Ureter (tissue), 1 donor: ENCODE measurements at places on chromosomes 7 and 10. TPM values are rescaled to one million over a fixed set of nuclear protein-coding genes. Genes with fewer than 3 reads are reported as not detected.

The SLC26A3 gene
- 0.31 TPM for total RNA-seq

The INSYN2A gene
- 0.31 TPM for total RNA-seq

The NPC1L1 gene
- 0.10 TPM for total RNA-seq

The GTF2IRD2 gene
- 45.5 TPM for total RNA-seq

The IDI2 gene
- total RNA-seq: not detected

The ZNF239 gene
- 14.6 TPM for total RNA-seq

The PLAC9 gene
- 44.2 TPM for total RNA-seq

The PAPSS2 gene
- total RNA-seq: 11.7 TPM

The CASD1 gene
- total RNA-seq: 27.3 TPM

The SGCE gene
- total RNA-seq: 35.9 TPM

The MYO1G gene
- 6.0 TPM for total RNA-seq

The PGAM2 gene
- 0.62 TPM for total RNA-seq

The ADAM22 gene
- 26.4 TPM for total RNA-seq

The EPO gene
- total RNA-seq: 0.68 TPM

The LEP gene
- 0.89 TPM for total RNA-seq

DNA sequence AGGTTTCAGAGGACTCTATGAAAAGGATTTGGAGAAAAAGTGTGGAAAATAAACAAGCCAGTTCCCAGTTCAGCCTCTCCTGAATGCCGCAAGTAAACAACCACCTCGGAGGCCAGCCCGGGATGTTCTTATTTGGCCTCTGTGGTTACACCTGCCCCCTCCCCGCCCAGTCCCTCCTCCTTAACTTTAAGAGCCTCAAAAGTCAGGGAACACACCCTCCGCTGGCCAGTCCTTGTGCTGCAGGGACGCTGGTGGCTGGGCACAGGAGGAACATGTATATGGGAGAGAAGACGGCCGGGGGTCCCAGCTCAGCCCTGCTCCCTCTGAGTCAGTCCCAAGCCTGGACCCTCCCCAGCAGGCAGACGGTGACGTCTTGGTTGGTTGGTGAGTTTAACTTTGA, 6.1 kb downstream of the CHST3 start:
- DNase-seq: no peak

GRCh38 chr7:20828947-20829346, 42.3 kb upstream of the SP8 start:
- DNase-seq: no peak

- DNase-seq: no peak
Measured at GRCh38 chr10:30645340-30645827, 15.8 kb upstream of the LYZL2 start.

DNA sequence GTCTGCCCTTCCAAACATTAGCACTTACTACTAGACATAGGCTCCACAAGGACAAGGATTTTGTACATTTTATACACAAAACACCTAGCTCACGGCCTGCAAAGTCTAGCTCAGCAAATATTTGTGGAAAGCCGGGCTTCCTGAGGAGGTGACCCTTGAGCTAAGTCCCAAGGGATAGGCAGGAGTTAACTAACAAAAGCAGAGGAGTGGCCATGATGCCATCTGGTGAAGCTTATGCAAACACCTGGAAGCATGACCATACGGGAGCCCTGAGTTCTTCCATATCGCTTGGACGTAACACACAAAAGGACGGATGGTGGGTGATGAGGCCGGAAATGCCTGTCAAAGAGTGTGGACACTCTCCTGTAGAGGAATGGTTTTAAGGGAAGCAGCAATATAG, 25.9 kb upstream of the YAE1 start:
- DNase-seq: no peak

DNA sequence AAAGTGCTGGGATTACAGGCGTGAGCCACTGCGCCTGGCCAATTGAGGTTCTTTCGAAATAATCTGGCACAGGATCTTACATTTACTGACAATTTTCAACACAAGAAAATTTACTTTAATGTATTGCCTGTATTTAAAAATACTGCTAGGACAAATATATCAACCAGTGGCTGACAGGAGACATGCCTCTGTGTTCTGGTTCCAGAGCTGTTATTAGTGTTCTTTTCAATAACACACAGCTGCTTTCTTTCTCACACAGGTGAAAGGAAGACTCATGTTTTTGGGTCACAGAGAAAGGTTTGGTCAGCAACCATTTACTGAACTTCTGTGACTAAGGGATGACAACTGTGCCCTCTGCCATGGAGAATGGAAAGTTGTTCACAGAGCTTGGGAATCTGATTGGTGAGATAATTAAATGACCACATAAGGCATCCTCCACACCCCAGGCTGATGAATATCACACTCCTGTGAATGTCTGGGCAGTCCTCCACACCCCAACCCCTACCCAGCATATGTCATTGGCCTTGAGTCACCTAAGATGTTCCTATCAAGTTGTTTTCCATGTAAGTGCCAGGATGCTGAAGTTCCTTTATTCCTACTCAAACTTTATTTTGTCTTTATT, 180.1 kb downstream of the RAPGEF5 start:
- no peak for DNase-seq

DNA sequence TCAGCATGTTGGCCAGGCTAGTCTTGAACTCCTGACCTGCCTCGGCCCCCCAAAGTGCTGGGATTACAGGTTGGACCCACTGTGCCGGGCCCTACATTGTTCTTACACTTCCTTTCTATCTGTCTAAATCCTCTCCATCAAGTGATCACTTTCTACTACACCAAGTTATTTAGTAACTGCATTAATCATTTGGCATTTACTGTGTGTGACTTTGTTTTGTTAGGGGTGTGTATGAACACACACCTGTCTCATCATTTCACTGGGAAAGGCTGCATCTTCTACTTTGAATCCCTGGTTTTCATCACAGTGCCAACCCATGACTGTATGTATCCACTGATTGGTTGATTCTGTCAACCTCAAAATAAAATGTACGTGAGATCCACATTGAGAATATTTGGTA, 23.0 kb upstream of the CCDC71L start:
- no peak for DNase-seq

- no peak for DNase-seq
Measured at GRCh38 chr7:123425246-123425645, 109.1 kb downstream of the IQUB start.

DNA sequence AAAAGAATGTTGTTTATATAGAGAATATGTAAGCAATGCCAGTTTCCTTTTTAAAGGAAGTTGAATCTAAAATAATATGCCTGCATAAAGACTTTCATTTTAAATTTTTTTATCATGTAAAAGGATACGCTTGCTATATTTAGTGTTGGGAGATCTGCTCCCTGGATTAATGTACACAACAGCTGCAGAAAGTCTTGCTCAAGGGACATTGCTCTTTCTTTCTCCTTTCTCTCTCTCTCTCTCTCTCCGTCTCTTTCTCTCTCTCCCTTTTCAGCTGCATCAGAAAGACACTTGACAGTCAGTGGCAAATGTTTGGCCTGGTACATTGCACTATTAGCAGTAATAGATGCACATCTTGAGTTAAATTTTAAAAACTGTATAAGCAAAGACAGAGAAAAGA, 739 bp downstream of the MYPN start:
- DNase-seq: no peak

DNA sequence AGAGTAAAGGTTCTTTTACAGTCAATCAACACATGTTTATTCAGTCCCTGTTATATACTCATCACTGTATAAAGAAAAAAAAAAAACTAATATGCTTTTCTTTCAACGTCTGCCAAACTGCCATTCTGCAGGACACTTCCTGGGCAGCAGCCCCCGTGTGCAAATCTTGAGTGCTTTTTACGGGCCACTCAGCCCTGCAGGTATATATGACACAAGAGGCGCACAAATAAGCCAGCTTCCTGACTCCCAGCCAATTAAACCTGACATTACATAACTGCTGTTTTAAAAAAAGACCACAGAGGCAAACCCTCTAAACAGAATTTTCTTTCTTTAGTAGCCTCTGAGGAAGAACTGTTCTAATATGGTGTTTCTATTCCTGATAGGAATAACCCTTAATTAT, 263.0 kb upstream of the NEBL start:
- no peak for DNase-seq

GRCh38 chr7:134619627-134620331, 26.9 kb upstream of the BPGM start:
- no peak for DNase-seq

DNA sequence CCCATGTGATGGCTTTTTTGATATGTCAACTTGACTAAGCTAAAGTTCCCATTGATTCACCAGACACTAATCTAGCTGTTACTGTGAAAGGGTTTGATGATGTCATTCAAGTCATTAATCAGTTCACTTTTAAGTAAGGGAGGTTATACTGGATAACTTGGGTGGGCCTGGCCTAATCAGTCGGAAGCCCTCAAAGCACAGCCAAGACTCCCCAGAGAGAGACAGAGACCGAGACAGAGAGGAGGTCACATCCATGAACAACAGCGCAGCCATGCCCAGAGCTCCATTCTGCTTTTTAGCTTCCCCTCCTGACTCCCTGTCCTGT, 103.4 kb downstream of the TRIL start:
- DNase-seq: no peak

DNA sequence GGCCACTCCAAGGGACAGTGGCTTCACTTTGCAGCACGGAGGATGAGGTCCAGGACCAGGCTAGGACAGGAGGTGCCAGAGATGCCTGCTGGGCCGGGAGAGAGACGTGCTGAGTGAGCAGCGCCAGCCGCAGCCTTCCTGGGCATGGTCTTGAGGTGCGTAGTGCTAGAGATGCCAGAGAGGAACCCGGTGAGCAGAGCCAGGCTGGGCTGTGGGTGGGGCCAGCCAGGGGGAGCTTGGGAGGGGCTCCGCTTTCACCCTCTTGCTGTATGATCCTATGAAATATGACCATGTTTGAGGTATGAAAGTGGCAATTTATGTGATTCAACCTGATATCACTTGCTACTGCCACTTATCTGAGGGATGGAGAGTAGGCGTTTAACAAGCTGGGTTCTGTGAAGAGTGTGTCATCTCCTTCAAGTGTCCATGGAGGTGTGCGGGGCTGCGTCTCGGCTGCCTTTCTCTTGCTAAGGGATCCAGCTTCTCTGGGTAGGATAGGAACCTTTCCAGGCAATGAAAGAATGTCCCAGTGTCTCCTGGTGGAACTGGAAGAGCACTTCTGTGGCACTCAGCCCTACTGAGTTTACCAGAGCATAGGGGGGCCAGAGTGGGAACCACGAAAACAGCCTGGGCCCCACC, 518.4 kb upstream of the FOXK1 start:
- DNase-seq: no peak

DNA sequence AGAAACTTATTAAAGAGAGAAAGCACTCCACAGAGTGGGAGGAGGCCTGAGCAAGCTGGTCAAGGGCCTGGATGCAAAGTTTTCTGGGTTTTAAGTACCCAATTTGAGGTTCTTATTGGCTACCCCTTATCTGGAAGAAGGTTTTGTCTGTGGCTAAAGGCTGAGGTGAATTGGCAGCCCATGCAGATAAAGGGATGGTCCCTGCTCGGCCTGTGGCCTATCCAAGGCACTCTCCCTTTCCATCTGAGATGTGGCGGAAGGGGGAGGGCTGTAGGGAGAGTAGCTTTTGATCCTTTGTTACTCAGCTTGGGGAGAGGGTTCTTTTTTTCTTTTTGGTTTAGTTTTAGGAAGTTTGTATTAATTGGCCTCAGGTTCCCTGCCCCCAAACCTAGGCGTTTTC, 465.1 kb downstream of the ATRNL1 start:
- DNase-seq: no peak

- no peak for DNase-seq
Measured at GRCh38 chr10:29790207-29790606, 155.4 kb upstream of the SVIL start.

DNA sequence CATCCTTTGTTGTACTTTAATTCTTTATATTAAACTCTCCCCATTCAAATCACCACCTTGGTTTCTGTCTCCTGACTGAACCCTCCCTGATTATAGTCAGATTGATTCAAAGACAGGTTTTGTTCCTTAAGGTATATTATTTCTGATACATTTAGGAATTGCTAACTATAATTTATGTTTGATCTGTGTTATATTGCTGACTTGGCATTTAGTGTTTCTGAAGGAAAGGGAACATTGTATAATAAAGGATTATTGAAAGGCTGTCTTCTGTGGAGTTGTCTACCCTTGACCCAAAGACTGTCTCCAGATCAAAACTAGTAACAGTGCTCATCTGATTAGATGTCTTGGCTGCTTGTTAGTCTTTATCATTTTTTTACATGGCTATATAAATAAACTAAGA, 10.3 kb downstream of the CDK1 start:
- no peak for DNase-seq

GRCh38 chr7:94664023-94664422, 8.1 kb upstream of the SGCE start:
- no peak for DNase-seq

DNA sequence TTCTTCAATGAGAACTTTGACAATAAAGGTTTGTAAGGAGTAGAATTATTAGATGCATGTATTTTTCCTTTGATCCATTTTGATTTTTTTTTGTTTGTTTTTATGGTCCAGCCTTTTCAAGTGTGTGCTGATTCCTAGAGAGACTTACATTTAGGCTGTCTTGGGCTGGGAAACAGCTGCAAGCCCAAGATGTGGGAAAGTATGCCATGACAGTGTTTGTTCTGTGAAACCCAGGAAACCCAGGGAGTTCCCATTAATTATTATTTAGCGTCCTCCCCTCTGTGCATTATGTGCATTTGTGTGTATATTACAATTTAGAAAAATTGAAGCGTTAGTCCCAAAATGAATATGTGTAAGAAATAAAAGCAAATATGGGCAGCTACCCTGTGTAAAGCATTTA, 216.7 kb downstream of the ABCA13 start:
- no peak for DNase-seq

- DNase-seq: no peak
Measured at GRCh38 chr10:88256013-88256680, 327.0 kb downstream of the RNLS start.

DNA sequence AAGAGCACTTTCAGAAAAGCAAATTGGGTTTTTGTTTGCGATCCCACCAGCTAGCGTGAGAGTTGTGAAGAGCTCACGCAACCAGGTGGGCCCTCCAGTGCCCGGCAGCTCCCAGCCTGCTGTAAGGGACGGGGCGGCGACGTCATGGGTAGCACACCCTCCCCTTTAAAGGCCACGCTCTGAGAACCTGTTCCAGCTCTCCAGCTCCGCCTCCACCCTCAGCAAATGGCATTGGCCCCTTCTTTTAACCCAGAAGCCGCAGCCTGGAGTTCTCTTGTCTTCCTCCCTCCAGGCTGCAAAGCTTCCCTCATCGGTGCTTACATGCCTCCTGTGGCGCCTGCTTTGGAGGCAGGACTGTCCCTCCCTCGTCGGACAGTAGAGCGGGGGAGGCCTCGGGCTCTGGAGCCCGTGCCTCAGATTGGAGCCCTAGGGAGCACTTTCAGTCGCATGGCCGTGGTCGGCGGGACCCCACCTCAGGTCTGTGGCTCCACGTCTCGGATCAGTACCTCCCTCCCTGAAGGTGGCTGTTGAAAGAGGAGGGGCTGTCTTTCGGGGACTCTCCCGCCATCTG, 32.9 kb downstream of the WIPI2 start:
- DNase-seq: no peak
